ENCODE measurements at places on chromosomes 4 and X.

DNA sequence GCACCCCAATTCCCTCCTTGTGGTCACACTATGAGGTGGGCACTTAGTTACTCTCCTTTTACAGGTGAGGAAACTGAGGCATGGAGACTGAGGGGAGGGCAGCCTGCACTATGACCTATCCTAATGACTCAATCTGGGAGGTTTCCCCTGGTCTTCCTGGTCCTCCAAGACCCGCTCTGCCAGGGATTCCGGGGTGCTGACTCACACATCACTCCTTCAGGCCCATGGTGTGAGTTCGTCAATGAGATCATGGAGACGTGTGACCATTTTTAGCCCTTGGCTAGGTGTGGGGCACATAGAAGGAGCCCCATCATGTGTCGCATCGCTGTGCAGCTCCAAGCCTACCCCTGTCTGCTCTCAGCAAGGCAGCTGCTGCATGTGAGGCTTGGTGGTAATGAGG lies 32.4 kb upstream of the BCOR start:
- DNase-seq: no peak

GRCh38 chr4:127604949-127605709 lies 27.6 kb upstream of the INTU start:
- peak; percentile 77 for DNase-seq

DNA sequence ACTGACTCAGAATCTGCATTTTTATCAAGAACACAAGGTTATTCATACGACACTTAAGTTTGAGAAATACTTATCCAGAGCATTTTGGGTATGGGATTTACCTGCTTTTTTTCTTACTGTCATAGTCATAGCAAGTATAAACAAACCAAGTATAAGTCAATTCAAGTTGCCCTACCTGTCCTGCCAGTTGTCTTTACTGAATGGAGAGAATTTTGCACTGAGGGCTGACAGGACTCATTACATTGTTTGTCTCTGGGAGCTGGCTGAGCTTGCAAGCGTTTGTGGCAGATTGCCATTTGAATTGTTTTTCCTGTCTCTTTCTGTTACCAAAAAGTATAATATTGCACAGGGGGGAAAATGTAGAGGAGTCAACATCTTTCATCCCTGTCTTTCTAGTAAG lies 278.9 kb upstream of the MAGEC2 start:
- no peak for DNase-seq

DNA sequence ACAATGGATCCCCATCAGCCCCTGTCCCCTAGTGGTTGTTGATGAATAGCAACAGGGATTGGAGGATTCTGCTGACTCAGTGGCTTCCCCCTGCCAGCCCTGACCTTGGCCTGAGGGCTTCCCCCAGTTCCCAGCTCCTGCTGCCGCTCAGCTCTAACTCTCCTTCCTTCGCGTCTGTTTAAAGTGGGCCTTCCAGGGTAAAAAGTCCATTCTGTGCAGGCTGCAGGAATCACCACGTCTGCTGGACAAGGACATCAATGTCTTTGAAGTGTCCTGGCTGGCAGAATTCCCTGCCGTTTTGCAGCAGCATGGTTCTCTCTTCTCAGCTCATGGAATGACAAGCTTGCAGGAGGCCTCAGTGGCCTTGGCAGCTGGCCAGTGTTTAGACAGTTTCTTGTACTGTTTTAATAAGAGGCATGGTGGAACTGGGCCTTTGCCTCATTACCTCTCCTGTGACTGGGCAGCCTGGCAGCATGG lies 152.5 kb upstream of the STX18 start:
- peak; percentile 82 for DNase-seq

DNA sequence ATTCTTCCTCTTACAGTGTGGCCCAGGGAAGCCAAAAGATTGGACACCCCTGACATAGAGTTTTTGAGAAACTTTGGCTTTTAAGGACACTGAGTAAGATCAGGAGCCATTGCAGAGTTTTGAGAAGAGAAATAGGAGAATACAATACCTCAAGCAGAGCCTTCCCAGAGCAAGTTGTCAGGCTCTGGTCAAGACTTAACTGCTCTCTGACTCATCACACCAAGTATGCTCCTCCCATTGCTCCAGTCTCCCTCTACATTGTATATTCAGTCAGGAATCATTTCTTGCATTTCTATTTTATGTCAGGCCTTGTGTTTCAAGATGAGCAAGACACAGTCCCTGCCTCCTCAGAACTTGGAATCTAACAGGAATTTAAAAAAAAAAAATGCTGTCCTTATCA lies 176.4 kb upstream of the FMR1 start:
- peak; percentile 39 for DNase-seq

- peak; percentile 38 for DNase-seq
Measured at GRCh38 chrX:40299641-40300046, 201.9 kb upstream of the BCOR start.

DNA sequence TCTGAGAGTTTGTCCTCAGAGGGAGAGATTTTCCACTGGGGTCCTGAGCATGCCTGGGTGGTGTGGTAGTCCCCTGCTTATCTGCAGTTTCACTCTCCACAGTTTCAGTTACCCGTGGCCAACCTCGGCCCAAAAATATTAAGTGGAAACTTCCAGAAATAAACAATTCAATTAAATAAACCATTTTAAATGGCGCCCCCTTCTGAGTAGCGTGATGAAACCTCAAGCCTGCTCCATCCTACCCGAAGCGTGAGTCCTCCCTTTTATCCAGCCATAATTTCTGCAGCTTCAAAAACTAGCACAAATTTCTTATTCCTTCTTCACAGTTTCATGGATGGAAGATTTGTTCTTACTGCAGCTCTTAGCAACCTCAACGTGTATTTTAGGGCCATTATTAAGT lies 26.7 kb downstream of the PNMA6E start:
- DNase-seq: no peak

GRCh38 chr4:123503698-123504363 lies 107.2 kb downstream of the SPRY1 start:
- no peak for DNase-seq

DNA sequence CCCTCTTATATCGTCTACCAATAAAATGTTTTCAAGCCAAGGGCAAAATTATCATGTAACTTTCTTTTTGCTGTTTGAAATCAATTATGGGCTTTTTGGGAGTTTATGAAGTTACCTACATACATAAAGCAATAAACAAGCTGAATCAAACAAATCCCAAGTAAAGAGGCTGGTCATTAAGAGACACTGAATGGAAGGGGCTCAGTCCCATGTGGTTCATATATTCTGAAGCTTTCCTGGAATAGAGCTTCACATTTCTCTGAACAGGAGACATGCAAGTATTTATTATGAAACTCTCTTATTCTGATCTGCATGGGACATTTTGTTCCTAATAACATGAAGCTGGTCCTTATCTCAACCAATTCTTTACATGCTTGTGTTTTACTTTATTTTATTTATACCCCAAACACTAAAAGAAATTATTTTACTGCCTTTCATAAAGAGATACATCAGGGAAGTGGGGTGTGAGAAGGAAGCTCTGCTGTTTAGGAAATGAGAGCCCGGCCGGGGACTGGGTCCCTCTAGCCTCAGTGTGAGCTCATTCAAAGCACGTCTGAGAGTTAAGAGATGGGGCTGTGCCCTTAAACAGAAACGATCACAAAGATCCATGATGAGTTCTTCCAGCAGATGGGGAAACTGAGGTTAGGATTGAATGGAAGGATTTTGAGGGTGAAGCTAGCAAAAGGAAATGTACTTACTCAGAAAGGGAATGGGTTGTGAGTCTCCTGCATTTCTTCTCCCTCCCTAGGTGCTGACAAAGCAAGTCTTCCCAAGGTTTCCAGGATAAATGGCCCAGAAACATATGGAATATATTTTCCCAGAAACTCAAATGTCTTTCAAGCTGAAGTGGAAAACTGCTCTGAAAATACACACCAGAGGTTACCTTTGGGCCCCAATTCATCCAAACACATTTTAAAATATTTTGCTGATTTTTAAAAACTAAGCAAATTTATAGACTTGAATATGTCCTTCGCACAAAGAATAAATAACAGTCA lies 93.1 kb upstream of the LNX1 start:
- no peak for DNase-seq

DNA sequence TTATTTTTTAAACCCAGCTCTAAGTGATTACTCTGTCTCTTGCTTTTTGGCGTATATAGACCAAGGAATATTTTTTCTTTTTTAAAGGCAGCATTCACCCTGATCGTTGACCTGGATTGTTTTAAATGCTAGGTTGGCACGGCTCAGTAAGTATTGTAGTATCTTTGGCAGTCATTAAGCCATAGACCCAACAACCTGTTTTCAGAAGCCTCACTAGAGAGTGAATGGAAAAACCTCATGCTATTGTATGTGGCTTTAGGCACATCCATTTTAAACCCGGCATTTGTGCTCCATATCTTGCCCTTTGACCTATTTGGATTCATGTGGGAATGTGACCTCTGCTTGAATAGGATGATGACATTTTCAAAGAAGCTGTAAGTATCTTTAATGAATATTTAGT lies 183.9 kb downstream of the SNCA start:
- no peak for DNase-seq

- no peak for DNase-seq
Measured at GRCh38 chrX:17488036-17488435, 113.0 kb downstream of the NHS start.

GRCh38 chr4:26321373-26322221 lies 783 bp downstream of the RBPJ start:
- peak; percentile 62 for DNase-seq

DNA sequence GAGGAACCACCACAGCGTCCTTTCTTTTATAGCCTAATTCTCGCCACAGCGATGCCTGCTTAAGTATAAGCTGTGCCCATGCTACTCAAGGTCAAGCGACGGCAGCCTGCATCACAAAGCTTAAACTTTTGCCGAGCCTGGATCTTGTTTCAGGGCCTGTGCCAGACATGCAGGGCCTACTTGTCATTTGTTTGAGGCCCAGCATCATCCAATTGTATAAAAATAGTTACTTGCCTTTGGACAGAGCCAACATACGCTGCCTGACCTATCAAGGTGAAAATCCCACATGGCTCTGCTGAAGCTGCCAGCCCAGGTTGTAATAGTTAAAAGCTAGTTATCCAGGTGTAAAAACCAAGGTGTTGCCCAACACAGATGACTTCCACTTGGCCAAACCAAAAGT lies 107.1 kb downstream of the TMEM131L start:
- no peak for DNase-seq

Measured in ELF-1 (cell line).